NCI-H446 treated with DMSO at 0.1 percent for 48 hours (cell line): ENCODE measurements at places on chromosomes 5 and 9.

- DNase-seq: no peak
Observed at GRCh38 chr9:110555551-110556331, 23.8 kb downstream of the SVEP1 start.

GRCh38 chr5:180083529-180084060 lies 12.0 kb upstream of the RNF130 start:
- DNase-seq: no peak

GRCh38 chr5:141420855-141421488 lies at the start of gene PCDHGA11:
Gene PCDHGA11 (plus strand): TSS chr5:141421051. CDS start chr5:141421228, 177 bp downstream.
- DNase-seq: peak; percentile 1

DNA sequence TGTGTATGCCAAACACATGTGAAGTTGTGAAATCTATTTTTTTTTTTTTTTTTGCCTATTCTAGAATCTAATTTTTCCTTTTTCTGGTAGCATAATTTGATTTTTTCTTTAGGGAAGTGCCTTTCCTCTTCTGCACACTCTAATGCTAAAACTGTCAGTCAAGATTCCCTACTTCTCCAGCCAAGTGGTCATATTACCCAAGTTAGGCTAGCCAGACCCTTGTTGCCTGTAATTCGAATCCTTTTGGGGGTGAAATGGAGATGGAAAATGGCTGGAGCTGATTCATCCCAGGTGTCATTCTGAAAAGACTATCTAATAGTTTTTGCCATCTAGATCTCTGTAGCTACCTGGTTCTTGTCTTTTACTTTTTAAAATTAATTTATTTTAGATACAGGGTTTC lies 24.8 kb upstream of the UBAP1 start:
- no peak for DNase-seq

- DNase-seq: peak; percentile 63
Observed at GRCh38 chr5:40797273-40798011, 732 bp downstream of the PRKAA1 start.

GRCh38 chr9:38079461-38080031 lies 10.5 kb upstream of the SHB start:
- peak; percentile 49 for DNase-seq

GRCh38 chr9:129840034-129840433 lies 4.8 kb downstream of the USP20 start:
- DNase-seq: no peak

GRCh38 chr5:169190849-169191248 lies 110.1 kb downstream of the SLIT3 start:
- no peak for DNase-seq

GRCh38 chr9:69283003-69283402 lies 42.0 kb upstream of the ENTREP1 start:
- DNase-seq: no peak

- no peak for DNase-seq
Observed at GRCh38 chr9:114030364-114030763, 47.7 kb downstream of the AMBP start.

DNA sequence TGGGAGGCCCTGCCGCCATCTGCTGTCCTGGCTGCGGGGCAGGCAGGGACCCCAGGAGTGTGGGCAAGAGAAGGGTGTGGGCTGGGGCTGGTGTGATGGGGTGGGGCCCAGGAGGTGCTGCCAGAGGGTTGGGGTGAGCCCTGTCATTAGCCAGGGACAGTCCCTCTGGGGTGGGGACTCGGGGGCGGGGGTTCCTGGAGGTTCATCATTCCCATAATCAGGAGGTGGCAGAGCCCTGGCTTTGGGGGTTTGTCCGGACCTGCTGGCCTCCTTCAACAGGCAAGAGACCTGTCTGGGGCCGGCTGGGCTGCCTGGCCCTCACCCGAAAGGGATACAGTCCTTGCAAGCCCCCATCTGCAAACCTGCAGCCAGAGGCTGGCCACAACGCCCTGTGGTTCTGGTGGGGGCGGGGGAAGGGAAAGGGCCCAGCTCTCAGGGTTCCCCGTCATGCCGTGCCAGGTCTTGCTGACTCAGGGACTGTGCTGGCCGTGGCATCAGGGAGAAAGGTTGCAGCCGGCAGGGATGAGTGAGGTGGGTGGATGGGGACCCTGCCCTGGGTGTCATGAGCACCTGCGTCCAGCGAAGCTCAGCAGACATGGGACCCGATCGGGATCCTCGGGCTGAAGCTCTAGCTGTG lies 65.2 kb downstream of the MRPL36 start:
- no peak for DNase-seq

DNA sequence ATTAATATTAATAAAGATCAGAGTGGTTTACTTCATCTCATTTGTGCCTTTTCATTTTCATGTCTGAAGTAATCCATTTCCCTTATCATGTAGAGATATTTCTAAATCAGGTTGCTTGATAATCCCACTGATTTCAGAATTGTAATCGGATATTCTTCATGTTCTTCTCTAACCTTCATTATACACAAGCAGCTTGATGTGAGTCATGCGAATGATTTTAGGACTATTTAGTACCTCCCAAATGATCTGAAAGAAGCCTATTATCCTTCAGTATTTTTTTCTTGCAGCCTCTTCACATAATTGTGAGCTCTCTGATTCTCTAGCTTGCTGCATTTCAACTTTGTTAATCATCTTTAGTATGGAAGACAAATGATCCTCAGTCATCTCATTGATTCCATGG lies 182.0 kb downstream of the GIN1 start:
- DNase-seq: no peak

- no peak for DNase-seq
Observed at GRCh38 chr9:79700607-79701360, 129.0 kb downstream of the TLE4 start.

- no peak for DNase-seq
Observed at GRCh38 chr9:107313555-107314096, 30.5 kb downstream of the RAD23B start.
